ENCODE measurements at places on chromosomes 4 and X.

- no peak for DNase-seq
- no peaks in the 10 kb centered on the region for H3K27me3 ChIP-seq
- no peaks in the 10 kb centered on the region for H3K36me3 ChIP-seq
- peaks cover 5% of the 10 kb centered on the region for H3K4me1 ChIP-seq
- H3K4me3 ChIP-seq, result no peak overlapping the region
Measured at GRCh38 chr4:76729460-76729859, 168.5 kb downstream of the SOWAHB start.

- H3K4me3 ChIP-seq, result no peak overlapping the region
- H3K36me3 ChIP-seq, result peaks cover 53% of the 10 kb centered on the region
- no peaks in the 10 kb centered on the region for H3K27me3 ChIP-seq
- no peak for DNase-seq
- no peak overlapping the region for H3K27ac ChIP-seq
- H3K4me1 ChIP-seq, result no peaks in the 10 kb centered on the region
Measured at GRCh38 chrX:11765449-11765848, 7.4 kb downstream of the MSL3 start.

GRCh38 chr4:186104114-186104889, at the start of gene FAM149A:
Gene FAM149A, plus strand, starts transcription at chr4:186104704.
- H3K27me3 ChIP-seq, result peaks cover 10% of the 10 kb centered on the region
- H3K27ac ChIP-seq, result peak within 1 kb of the TSS; percentile 70

- no peak overlapping the region for H3K27ac ChIP-seq
- no peaks in the 10 kb centered on the region for H3K27me3 ChIP-seq
- no peak overlapping the region for H3K4me3 ChIP-seq
Measured at GRCh38 chr4:109942292-109942926, 29.7 kb downstream of the EGF start.

DNA sequence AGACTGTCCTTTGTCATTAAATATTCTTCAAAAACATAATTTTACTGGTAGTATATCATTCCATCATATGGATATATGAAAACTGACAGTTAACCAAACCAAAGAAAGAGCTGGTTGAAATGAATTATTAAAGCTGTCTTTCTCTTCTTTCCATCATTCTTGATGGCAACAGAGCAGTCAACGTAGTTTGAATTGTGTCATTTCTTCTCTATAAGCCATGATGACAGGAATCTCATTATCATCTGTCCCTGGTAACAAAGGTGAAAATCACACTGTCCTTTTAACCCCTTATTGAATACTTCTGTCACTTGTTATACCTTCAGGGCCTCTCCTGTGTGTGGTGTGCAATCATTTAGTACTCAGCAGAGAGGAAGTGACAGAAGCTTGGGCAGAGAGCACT, 197.0 kb upstream of the SLITRK2 start:
- H3K4me3 ChIP-seq, result no peak overlapping the region
- DNase-seq, result no peak
- no peaks in the 10 kb centered on the region for H3K36me3 ChIP-seq
- no peaks in the 10 kb centered on the region for H3K4me1 ChIP-seq
- H3K27me3 ChIP-seq, result no peaks in the 10 kb centered on the region

DNA sequence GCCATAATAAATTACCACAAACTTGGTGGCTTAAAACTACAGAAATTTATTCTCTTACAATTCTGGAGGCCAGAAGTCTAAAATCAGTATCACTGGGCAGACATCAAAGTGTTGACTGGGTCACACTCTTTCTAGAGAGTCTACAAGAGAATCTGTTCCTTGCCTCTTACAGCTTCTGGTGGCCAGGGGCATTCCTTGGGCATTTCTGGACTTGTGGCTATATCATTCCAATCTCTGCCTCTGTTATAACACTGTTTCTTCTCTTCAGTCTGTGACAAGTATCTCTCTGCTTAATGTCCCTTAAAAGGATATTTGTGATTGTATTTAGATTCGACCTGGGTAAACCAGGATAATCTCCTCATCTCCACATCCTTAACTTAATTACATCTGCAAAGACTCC, 207.3 kb upstream of the DCAF8L1 start:
- H3K4me3 ChIP-seq, result no peak overlapping the region
- no peaks in the 10 kb centered on the region for H3K4me1 ChIP-seq
- H3K27ac ChIP-seq, result no peak overlapping the region
- no peaks in the 10 kb centered on the region for H3K36me3 ChIP-seq
- no peaks in the 10 kb centered on the region for H3K27me3 ChIP-seq

GRCh38 chr4:153228512-153229140, 24.4 kb downstream of the TRIM2 start:
- no peak overlapping the region for H3K27ac ChIP-seq
- no peaks in the 10 kb centered on the region for H3K27me3 ChIP-seq
- DNase-seq, result no peak
- H3K36me3 ChIP-seq, result no peaks in the 10 kb centered on the region

DNA sequence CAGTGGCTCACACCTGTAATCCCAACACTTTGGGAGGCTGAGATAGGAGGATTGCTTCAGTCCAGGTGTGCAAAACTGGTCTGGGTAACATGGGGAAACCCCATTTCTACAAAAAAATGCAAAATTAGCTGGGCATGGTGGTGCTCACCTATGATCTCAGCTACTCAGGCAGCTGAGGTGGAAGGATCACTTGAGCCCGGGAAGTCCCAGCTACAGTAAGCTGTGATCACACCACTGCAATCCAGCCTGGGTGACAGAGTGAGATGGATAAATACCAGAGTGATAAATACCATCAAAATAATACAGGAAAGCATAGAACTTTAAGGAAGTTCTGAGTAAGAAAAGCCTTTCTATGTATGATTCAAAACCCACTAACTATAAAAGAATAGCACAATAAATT, 52.8 kb downstream of the LRBA start:
- H3K36me3 ChIP-seq, result no peaks in the 10 kb centered on the region
- DNase-seq, result no peak
- H3K4me1 ChIP-seq, result peaks cover 10% of the 10 kb centered on the region

DNA sequence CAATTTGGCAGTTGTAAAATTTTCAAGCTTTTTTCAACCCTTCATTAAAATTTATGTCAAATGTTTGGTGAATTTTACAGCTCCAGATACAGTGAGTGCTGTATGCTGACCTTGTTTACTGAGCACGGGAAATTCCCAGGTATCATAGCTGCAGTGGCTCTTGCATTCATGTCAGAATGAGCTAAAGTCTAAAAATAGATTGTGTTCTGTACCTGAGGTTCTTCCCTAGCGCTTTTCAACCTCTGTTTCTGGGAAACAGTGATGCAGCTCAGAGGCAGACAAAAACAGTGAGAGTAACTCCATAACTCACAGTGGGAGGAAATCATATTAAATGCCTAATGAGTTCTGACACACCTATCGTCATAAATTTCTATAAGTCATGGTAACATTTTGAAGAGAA, 393.8 kb upstream of the GNPDA2 start:
- no peak overlapping the region for H3K4me3 ChIP-seq
- H3K27me3 ChIP-seq, result no peaks in the 10 kb centered on the region
- H3K36me3 ChIP-seq, result no peaks in the 10 kb centered on the region
- H3K4me1 ChIP-seq, result no peaks in the 10 kb centered on the region
- no peak for DNase-seq

- H3K27ac ChIP-seq, result no peak overlapping the region
- H3K4me1 ChIP-seq, result no peaks in the 10 kb centered on the region
- no peaks in the 10 kb centered on the region for H3K27me3 ChIP-seq
- no peak for DNase-seq
- no peaks in the 10 kb centered on the region for H3K36me3 ChIP-seq
Measured at GRCh38 chrX:85108165-85108564, 104.5 kb downstream of the APOOL start.

- DNase-seq, result no peak
- no peak overlapping the region for H3K27ac ChIP-seq
- H3K4me1 ChIP-seq, result no peaks in the 10 kb centered on the region
Measured at GRCh38 chr4:62927574-62927973, 1481.7 kb downstream of the TECRL start.

GRCh38 chrX:133232331-133232730, 14.2 kb upstream of the TFDP3 start:
- no peaks in the 10 kb centered on the region for H3K36me3 ChIP-seq
- H3K4me3 ChIP-seq, result no peak overlapping the region
- no peaks in the 10 kb centered on the region for H3K4me1 ChIP-seq
- no peak overlapping the region for H3K27ac ChIP-seq
- H3K27me3 ChIP-seq, result no peaks in the 10 kb centered on the region

- H3K27ac ChIP-seq, result no peak overlapping the region
- no peaks in the 10 kb centered on the region for H3K4me1 ChIP-seq
- no peaks in the 10 kb centered on the region for H3K27me3 ChIP-seq
- no peak for DNase-seq
- no peaks in the 10 kb centered on the region for H3K36me3 ChIP-seq
- H3K4me3 ChIP-seq, result no peak overlapping the region
Measured at GRCh38 chrX:6292599-6292998, 63.9 kb upstream of the NLGN4X start.

GRCh38 chr4:2961421-2961810, 1.8 kb downstream of the NOP14 start:
- peak overlapping the region; percentile 100 for H3K4me3 ChIP-seq
- H3K36me3 ChIP-seq, result peaks cover 12% of the 10 kb centered on the region
- peak overlapping the region; percentile 42 for H3K27ac ChIP-seq
- no peak for DNase-seq
- H3K4me1 ChIP-seq, result peaks cover 23% of the 10 kb centered on the region

DNA sequence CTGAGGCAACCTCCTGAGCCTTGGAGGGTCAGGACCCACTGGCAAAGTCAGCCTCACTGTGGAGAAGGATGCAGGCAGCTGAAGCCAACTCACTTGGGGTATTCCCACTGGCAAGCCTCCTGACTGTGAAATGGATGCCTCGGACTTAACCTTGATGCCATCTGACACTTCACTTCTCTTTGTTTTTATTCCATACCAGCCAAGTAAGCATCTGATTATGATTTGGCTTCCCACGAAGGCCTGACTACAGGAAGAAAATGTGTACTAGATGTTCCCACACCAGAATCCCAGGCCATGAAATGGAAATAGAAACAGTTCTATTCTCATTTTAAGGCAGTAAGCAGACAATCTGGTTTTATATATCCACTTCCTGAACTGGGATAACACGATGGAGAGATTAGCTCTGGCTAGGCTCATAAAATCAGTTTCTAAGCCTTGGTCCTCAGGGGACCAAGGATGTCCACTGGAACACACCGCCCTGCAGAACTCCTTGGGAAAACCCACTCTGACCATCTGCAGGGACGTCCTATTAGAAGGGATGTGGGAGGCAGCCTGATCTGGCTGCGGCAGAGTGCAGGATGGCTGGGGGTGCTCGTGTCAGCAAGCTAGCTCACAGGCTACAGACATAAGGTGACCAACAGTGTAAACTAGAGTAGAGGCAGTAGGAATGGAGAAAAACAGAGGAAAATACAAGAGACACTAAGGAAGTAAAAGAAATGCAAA, 89.3 kb downstream of the TSPAN5 start:
- H3K36me3 ChIP-seq, result no peaks in the 10 kb centered on the region
- no peaks in the 10 kb centered on the region for H3K27me3 ChIP-seq
- no peak for DNase-seq
- no peak overlapping the region for H3K4me3 ChIP-seq
- no peak overlapping the region for H3K27ac ChIP-seq
- H3K4me1 ChIP-seq, result no peaks in the 10 kb centered on the region

DNA sequence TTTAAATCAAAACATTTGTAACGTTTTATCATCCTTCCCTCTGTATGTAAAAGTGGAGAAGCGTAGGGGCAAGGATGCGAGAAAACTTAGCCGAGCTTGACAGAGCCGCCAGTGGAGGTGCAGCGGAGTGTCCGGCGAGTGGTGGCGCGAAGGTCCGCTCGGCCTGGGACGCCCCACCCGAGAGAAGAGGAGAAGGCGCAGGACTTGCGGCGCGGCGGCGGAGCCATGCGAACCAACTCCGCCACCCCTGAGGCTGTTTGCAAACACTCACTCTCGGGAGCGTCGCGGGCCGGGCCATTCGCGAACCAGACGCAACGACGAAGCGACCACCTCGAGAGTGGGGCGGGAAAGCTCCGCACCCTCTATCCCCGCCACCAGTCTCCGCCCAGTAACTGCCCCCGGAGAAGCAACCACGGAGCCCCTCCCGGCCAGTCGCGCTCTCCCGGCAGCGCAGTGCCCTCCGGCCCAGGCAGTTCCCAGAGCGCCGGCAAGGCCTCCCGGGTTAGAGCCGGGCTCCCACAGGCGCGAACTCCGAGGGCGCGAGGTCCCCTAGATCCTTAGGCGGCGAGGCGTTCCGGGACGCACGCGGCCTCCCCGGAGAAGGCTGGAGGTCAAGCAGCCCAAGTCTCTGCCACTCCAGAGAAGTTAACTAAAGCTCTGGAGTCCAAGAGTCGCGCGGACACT, 2.3 kb upstream of the MAB21L2 start:
- no peaks in the 10 kb centered on the region for H3K4me1 ChIP-seq
- H3K4me3 ChIP-seq, result peak overlapping the region; percentile 32
- no peaks in the 10 kb centered on the region for H3K27me3 ChIP-seq
- DNase-seq, result peak; percentile 82

DNA sequence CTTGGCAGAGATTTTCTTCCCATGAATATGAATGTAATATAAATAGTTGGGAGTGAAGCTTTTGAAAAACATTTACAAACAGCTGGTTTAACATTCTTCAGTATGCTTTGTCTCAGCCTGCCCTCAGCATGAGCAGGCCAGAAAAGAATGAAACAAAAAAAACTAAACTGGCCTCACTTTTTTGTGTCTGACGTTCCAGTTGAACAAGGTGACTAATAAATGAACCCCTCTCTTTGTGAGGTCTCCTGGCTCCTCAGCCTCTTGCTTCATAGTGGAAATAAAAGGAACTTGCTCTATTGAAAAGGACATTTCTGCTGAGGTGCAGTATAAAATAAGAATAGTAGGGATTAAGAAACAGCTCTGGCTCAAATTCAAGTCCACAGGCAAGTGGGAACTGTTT, 9.4 kb downstream of the CHST7 start:
- no peak overlapping the region for H3K4me3 ChIP-seq
- DNase-seq, result no peak
- no peaks in the 10 kb centered on the region for H3K27me3 ChIP-seq
- H3K27ac ChIP-seq, result no peak overlapping the region

DNA sequence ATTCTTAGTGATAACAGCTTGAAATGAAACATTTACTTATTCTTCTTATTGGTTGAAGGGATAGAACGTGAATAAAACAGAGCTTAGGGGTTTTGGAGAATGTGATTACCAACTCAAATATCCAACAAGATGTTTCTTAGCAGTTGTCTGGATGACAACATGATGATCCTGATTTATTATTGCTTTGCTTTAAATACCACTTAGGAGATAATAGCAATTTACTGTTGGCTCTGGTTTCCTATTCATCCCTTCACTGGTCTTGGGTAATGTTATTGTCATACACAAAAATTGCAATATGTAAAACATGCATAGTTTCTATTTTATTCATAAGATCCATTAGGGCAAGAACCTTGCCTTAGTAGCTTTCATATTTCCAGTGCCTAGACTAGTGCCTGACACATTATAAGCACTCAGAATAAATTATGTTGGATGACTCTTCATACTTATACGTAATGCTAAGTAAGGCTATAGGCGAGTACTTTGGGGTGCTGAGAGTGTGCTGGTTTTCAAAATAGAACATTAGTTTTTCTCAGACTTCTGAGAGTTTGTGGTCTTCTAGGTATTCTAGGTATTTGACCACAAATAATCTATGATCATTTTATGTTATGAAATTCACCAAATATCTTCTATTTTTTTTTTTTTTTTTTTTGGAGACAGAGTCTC, 58.6 kb upstream of the PGRMC2 start:
- H3K36me3 ChIP-seq, result no peaks in the 10 kb centered on the region
- DNase-seq, result no peak
- no peaks in the 10 kb centered on the region for H3K27me3 ChIP-seq
- no peaks in the 10 kb centered on the region for H3K4me1 ChIP-seq
- H3K4me3 ChIP-seq, result no peak overlapping the region

- no peak overlapping the region for H3K27ac ChIP-seq
- no peak overlapping the region for H3K4me3 ChIP-seq
- no peaks in the 10 kb centered on the region for H3K27me3 ChIP-seq
- DNase-seq, result no peak
Measured at GRCh38 chr4:82352825-82353366, 20.9 kb downstream of the HNRNPD start.

All from upper lobe of left lung (tissue), 6 donors.